Uterus (tissue), 4 donors: ENCODE measurements at places on chromosomes 2 and 18. TPM values are rescaled to one million over a fixed set of nuclear protein-coding genes. Genes with fewer than 3 reads are reported as not detected.

GRCh38 chr2:169961911-169962310 lies 134.7 kb downstream of the UBR3 start:
- no peak for DNase-seq
- no peak overlapping the region for H3K4me3 ChIP-seq
- no peaks in the 10 kb centered on the region for H3K36me3 ChIP-seq
- no peak overlapping the region for H3K27ac ChIP-seq
- no peaks in the 10 kb centered on the region for H3K27me3 ChIP-seq
- H3K4me1 ChIP-seq: no peaks in the 10 kb centered on the region

DNA sequence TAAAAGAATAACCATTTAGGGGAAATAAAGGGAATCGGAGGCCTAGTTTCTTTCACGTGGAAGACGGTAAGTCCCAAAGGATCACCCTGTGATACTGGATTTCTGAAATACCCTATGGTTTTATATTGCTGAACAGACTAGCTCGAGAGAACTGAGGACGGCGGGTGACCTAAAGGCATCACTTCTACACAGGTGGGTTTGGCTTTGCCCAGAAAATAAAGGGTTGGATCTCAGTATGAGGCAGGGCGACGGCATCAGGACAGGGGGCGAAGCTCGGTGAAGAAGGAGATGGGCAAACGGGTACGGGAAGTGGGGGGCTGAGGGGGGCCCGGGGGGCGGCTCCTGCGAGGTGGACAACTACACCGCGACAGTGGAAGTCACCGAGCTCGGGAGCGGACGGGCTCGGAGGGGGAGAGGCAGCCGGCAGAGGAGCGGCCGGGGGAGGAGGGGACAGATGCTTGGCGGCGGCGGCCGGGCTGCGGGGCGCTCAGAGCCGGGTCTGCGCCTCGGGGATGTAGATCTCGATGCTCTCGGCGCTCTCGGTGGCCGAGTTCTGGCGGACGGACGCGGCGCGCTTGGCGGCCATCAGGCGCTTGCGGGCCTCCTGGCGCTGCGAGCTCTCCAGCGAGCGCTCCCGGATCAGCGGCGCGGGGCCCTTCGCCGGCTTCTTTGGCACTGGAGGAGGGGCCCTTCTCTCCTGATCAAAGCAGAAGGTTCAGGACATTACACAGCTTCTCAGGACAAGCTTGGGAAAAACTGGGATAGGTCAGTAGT lies 48.9 kb downstream of the TGIF1 start:
- no peaks in the 10 kb centered on the region for H3K36me3 ChIP-seq
- H3K4me3 ChIP-seq: no peak overlapping the region
- no peaks in the 10 kb centered on the region for H3K27me3 ChIP-seq
- H3K4me1 ChIP-seq: no peaks in the 10 kb centered on the region
- no peak overlapping the region for H3K27ac ChIP-seq
- peak; percentile 15 for DNase-seq

DNA sequence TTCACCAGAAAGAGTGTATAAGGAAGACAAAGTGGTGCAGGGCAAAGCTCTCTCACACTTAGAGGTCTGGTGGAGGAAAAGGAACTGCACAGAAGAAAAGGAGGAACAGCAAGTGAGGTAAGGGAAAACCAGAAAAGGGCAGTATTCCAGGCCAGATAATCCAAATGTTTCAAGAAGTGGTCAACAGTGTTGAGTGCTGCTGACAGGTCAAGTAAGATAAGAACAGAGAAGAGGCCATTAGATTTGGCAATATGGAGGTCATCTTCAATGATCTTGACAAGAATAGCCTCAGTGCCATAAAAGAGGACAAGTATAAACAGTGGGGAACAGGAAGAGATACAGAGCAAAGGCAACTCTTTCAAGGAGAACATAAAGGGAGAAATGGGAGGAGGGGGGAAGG lies 15.0 kb downstream of the ADD2 start:
- DNase-seq: no peak
- H3K4me1 ChIP-seq: no peaks in the 10 kb centered on the region
- H3K27ac ChIP-seq: no peak overlapping the region
- no peaks in the 10 kb centered on the region for H3K27me3 ChIP-seq
- no peaks in the 10 kb centered on the region for H3K36me3 ChIP-seq

- peak; percentile 75 for DNase-seq
- H3K4me3 ChIP-seq: no peak overlapping the region
- H3K36me3 ChIP-seq: no peaks in the 10 kb centered on the region
- H3K27ac ChIP-seq: peak overlapping the region; percentile 53
Measured at GRCh38 chr2:71742953-71743601, 289.7 kb downstream of the DYSF start.

DNA sequence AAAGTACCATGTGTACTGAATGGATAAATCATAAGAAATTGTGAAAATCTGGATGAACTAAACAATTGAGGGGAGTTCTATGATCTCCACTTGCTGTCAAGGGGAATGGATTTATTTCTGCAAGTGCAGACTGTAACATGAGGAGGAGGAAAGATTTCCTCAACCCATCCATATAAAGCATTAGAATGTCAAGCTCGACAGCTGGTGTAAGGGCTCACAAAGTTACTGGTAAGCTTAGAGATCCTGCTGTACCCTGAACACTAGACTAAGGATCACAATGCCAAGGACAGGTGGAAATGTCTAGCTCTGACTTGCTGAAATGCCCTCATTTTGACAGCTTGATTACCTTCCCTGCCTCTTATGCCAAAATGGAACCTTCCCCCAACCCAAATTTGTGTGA lies 125.3 kb downstream of the TCF4 start:
- no peaks in the 10 kb centered on the region for H3K36me3 ChIP-seq
- no peak for DNase-seq
- no peak overlapping the region for H3K27ac ChIP-seq
- H3K27me3 ChIP-seq: no peaks in the 10 kb centered on the region
- no peak overlapping the region for H3K4me3 ChIP-seq
- no peaks in the 10 kb centered on the region for H3K4me1 ChIP-seq

DNA sequence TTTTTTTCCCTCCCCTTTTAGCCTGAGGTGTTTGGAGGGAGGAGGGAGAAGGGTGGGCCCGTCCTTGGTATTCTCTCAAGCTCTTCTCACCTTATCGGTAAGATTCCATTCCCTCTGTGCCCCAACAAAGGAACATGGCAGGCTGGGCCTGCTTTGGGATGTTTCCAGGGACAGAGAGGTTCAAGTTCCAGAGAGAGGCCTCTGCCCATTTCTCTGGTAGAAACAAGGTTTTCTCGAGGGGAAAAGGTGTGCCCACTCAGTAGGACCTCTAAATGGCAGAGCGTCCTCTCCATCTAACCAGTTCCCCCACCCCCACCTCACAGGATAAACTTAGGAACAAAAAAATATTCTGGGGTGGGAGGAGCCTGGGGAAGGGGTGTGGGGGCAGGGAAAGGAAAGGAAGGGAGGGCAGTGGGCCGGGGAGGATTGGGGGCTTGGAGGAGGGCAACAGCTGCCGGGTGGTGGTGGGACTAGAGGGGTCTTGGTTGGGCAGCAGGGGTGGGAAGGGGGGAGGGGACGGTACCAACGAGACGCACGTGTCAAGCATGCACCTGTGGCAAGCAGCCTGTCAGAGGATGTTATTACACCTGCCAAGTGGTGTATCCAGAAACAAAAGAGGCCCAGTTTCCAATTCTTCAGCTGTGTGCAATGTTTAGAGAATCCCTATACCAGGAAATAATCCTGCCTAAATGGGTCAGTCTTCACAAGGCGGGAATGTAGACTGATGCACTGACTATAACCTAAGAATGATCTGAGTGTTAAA lies 2.1 kb downstream of the PCBP1 start:
- H3K27ac ChIP-seq: peak overlapping the region; percentile 99
- peaks cover 6% of the 10 kb centered on the region for H3K4me1 ChIP-seq
- H3K4me3 ChIP-seq: peak overlapping the region; percentile 78
- H3K36me3 ChIP-seq: no peaks in the 10 kb centered on the region
- no peak for DNase-seq

DNA sequence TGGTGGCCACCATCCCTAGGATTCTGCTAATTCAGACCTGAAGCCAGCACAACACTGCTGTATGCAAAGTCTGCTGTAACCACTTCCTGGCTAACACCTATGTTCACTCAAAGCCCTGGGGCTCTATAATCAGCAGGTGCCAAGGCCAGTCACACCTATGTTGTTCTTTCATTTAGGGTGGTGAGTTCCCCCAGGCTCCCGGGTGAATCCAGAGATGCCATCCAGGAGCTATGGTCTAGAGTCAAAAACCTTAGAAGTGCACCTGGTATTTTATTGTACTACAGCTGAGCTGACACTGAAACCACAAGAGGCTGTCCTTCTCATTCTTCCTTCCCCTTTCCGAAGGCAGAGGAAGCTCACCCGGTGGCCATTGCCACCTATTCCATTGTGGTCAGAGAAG lies 46.2 kb upstream of the CCDC141 start:
- H3K27ac ChIP-seq: no peak overlapping the region
- no peaks in the 10 kb centered on the region for H3K36me3 ChIP-seq
- no peaks in the 10 kb centered on the region for H3K27me3 ChIP-seq
- no peak overlapping the region for H3K4me3 ChIP-seq

GRCh38 chr2:223735035-223735640 lies 102.2 kb downstream of the AP1S3 start:
- DNase-seq: no peak
- H3K36me3 ChIP-seq: no peaks in the 10 kb centered on the region
- H3K27me3 ChIP-seq: no peaks in the 10 kb centered on the region
- H3K4me1 ChIP-seq: no peaks in the 10 kb centered on the region
- no peak overlapping the region for H3K4me3 ChIP-seq
- H3K27ac ChIP-seq: no peak overlapping the region

- H3K27me3 ChIP-seq: peaks cover 6% of the 10 kb centered on the region
- no peaks in the 10 kb centered on the region for H3K36me3 ChIP-seq
- no peaks in the 10 kb centered on the region for H3K4me1 ChIP-seq
- no peak overlapping the region for H3K27ac ChIP-seq
Measured at GRCh38 chr2:84880395-84880644, 564 bp downstream of the TRABD2A start.

- no peak for DNase-seq
- H3K4me3 ChIP-seq: no peak overlapping the region
- H3K27me3 ChIP-seq: no peaks in the 10 kb centered on the region
- no peaks in the 10 kb centered on the region for H3K4me1 ChIP-seq
- H3K27ac ChIP-seq: no peak overlapping the region
Measured at GRCh38 chr2:187567126-187567525, 12.9 kb upstream of the TFPI start.

GRCh38 chr2:166419616-166419934 lies 43.8 kb upstream of the SCN9A start:
- no peak overlapping the region for H3K4me3 ChIP-seq
- no peaks in the 10 kb centered on the region for H3K36me3 ChIP-seq
- DNase-seq: no peak
- H3K4me1 ChIP-seq: no peaks in the 10 kb centered on the region
- peaks cover 3% of the 10 kb centered on the region for H3K27me3 ChIP-seq

Gene SERPINB10
- total RNA-seq: not detected

Gene ABCG8
- not detected for total RNA-seq

Gene UPP2
- not detected for total RNA-seq

Gene CYTIP
- 0.26 TPM for total RNA-seq

Gene NTSR2
- not detected for total RNA-seq
